BE2C (cell line): ENCODE measurements at places on chromosomes 1 and 21.

DNA sequence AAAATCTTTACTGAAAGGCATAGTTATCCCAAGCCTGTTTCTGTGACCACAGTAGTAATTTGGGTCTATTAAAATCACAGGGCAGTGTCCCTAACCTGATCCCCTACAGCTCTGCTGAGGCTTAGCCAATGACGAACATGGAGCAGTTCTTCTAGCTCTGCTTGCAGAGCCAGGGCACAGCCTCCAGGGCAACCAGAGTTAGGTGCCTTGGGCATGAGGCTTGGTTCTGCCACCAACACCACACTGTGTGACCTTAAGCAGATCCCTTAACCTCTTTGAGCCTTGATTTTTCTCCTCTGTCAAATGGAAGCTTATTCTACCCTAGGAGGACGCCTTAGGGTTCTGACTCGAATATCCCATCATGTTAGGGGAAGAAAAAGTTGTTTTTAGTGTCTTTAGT lies 86.7 kb upstream of the TLR5 start:
- no peak for DNase-seq

DNA sequence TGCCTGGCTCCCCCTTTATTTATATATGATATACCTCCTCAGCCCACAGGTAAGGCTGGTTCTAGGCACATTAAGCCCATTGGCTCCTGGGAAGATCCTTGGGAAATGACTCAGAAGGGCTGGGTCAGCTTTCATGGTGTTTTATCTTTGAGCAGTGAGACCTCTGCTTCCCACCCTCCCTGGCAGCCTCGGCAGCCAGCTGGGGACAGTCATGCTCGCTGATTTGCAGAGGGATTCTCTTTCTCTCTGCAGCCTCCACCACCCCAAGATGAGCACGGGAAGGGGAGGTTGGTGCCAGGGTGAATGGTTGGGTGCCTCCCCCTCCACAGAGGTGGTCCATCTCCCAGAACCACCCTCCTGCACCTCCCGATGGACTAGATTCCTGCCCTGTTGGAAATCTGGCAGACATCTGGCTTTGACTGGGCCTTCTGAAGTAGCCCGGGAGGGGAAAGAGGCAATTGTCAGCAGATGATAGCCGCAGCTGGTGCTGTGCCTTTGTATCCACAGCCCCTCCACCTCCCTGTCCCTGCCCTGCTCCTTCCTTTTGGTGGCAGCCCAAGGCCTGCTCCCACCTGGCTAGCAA lies 24.6 kb downstream of the IER5 start:
- DNase-seq: no peak

GRCh38 chr1:226475142-226475511 lies 67.2 kb upstream of the PARP1 start:
- DNase-seq: no peak

GRCh38 chr1:49465486-49466185 lies 558.1 kb downstream of the AGBL4 start:
- DNase-seq: no peak

DNA sequence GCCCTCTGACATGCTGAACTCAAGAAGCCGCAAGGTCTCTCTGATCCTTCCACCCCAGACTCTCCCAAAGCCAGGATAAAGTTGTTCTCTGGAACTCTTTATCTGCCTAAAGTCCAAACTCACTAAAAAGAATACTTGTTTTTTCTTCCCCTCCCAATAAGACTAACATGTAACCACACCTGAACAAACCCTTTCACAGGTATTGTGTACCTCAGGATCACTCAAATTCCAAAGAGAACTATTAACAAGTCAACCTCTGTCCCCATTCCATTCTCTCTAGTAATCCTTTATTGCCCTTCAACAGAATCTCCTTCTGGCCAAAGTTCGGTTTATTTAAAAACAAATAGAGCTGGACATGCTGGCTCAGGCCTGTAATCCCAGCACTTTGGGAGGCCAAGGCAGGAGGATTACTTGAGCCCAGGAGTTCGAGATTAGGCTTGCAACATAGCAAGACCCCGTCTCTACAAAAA lies 4.1 kb upstream of the TOE1 start:
- DNase-seq: no peak

DNA sequence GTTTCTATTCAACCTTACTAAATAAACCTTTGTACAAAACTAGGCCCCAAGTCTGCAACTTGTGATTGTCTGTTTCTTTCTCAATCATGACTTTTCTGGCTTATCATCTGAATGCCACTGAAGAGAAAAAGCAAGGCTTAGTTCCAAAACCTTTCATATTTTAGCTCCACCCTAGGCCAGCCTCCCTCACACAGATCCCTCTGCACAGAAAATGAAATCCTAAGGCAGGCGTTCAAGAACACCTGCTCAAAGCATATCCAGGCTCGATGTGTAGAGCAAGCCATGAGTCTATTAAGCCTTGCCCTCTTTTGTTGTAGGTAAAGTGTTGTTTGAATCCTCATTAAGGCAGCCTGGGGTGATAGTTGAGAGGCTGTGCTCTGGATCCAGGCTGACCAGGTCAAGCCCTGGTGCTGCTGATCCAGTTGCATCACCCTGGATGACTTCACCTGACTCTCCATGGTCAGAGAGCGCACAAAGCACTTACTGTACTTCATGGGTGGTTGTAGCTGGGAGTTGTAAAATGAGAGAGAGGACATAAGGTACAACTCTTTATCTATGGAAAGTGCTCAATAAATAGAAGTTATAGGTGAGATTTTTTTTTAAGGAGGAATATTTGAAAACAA lies 39.0 kb downstream of the FYB2 start:
- no peak for DNase-seq

DNA sequence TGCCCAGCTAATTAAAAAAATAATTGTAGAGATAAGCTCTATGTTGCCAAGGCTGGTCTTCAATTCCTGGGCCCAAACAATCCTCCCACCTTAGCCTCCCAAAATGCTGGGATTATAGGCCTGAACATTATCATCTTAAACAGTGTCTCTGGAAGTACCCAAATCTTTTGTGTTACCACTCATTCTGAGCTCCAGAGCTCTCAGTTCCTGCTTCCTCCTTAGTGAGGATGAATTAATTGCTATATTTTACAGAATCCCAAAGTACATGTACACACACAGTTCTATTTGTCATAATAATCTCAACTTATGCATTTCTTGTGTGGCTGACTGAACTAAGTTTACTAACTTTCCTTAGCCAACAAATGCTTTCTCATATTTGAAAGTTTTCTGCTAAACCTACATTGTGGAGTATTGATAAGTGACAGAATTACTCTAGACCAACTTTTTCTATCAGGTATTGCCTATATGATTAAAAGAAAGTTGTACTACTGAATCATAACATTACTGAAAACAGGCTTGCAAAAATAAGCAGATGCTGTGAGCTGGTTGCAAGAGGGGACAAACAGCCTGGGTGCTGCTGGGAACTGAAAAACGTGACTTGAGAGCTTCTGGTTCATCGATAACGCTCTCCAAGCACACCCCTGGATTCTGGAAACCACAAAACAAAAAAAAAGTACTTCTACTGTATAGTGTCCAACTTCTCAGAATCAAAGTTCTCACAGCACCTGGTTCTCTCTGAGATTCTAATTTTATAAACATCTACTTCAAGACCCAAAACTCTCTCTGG lies 15.3 kb downstream of the VAV3 start:
- no peak for DNase-seq

DNA sequence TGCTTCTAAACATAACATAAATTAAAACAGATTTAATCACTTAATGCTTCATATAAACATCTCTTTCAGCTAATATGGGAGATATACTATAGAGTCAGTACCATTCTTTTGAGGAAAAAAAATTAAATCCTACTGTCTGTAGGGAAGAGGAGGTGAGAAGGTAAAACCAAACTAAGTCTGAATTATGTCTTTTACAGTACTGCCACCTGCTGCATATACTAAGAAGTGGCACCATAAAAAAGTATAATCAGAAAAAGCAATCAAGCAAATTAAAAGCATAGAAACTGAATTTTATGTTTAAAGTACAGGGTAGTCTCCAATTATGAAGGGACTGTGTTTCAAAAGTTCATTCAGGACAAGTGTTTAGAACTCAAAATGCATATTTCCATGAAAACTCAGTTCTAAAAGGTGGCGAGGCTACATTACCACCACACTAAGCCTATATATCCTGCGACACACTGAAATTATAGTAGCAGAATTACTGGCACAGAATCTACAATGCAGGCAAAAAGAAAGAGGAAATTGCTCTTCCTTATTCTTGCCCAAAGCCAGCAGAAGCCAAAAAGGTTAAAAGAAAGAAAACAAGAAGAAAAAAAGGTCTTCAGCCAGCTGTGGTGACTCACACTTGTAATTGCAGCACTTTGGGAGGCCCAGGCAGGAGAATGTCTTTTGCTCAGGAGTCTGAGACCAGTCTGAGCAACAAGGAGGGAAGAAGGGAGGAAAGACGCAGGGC lies 9.0 kb downstream of the NSL1 start:
- DNase-seq: no peak

GRCh38 chr1:114208714-114209113 lies 55.0 kb upstream of the SYT6 start:
- DNase-seq: peak; percentile 42

DNA sequence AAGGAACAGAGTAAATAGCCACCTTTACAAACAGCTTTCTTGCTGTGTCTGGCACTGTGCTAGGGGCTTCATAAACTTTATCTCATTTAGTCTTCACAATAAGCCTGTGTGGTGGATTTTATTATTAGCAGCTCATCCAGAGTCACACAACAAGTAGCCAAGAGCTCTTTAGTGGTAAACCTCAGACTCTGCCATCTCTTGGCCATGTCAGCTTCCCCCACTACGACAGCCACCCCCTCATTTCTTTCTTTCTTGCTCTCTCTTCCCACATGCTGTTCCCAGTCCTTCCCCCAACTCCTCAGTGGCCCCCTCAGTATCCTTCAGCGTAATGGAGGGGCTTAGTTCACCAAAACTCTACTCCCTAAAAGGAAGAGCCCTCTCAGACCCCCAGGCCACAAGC lies 1.2 kb upstream of the ZNF683 start:
- no peak for DNase-seq

- no peak for DNase-seq
Observed at GRCh38 chr1:83026745-83027144, 972.2 kb downstream of the TTLL7 start.

GRCh38 chr1:150235294-150235851 lies 539 bp downstream of the ANP32E start:
- peak; percentile 28 for DNase-seq

- no peak for DNase-seq
Observed at GRCh38 chr1:191798178-191798577, 360.1 kb upstream of the RGS18 start.

GRCh38 chr1:196690582-196690981 lies 38.7 kb downstream of the CFH start:
- peak; percentile 68 for DNase-seq

DNA sequence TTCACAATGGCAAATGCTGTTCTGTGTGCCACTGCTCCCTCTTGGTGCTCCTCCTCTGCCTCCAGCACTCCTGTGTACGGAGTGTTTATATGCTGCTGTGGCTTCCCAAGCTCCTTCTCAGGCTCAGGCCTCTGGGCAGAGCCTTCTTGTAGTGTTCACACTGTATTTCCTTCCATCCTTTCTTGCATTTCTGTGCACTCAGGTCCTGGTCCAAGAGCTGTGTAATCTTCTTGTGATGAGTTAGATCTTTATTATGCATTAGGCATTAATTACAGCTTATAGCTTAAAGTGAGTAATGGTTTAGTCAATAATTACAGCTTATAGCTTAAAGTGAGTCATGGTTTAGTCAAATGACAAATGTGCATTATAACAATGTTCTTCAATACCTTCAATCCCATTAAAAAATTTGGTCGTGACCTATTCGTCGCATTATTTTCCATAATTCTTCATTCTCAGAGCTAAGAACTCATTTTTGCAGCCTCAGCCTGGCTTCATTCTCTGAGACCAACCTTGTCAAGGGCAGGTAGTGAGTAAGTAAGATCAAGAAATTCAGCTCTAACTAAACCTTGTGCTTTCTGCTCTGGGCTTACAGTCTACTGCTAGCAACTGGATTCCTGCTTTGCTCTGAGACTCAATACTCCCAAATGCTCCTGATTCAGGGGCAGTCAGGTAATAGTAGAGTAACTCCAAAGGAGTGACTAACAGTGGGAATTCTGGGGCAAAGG lies 154.5 kb upstream of the SPAG17 start:
- DNase-seq: no peak

DNA sequence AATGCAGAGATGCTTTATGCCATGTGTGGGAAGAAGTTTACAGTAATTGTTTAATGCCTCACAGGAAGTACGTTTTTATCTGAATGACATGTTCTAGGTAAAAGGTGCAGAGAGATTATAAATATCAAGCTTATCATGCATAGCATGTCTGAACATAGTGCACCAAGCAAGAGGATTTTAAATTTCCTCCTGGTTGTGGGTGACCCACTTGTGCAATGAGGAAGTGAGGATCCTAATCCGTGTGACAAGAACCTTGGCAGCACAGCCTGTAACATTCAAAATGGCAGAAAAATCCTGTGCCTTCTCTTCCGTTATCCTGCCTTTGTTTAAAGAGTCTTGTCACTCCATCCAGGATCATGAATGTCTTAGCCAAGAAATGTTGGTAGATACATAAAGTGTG lies 75.6 kb downstream of the PLA2G4A start:
- no peak for DNase-seq

DNA sequence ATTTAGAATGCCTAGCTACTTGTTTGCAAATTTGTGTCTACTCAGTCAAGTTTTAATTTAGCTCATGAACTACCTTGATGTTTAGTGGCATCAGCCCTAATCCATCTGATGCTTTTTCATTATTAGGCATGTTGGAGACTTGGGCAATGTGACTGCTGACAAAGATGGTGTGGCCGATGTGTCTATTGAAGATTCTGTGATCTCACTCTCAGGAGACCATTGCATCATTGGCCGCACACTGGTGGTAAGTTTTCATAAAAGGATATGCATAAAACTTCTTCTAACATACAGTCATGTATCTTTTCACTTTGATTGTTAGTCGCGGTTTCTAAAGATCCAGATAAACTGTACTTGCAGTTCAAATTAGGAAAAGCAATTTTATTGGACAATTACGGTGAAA lies 7.6 kb downstream of the SOD1 start:
- DNase-seq: no peak
